Uterus (tissue), 4 donors: ENCODE measurements at places on chromosomes 13 and 19.
A peak's percentile ranks its signal among the peaks of the same experiment; 100 is the strongest.

GRCh38 chr13:26881154-26881553, 120.6 kb upstream of the GPR12 start:
- H3K4me1 ChIP-seq = no peaks in the 10 kb centered on the region
- DNase-seq = no peak
- H3K27ac ChIP-seq = no peak overlapping the region
- no peaks in the 10 kb centered on the region for H3K36me3 ChIP-seq

DNA sequence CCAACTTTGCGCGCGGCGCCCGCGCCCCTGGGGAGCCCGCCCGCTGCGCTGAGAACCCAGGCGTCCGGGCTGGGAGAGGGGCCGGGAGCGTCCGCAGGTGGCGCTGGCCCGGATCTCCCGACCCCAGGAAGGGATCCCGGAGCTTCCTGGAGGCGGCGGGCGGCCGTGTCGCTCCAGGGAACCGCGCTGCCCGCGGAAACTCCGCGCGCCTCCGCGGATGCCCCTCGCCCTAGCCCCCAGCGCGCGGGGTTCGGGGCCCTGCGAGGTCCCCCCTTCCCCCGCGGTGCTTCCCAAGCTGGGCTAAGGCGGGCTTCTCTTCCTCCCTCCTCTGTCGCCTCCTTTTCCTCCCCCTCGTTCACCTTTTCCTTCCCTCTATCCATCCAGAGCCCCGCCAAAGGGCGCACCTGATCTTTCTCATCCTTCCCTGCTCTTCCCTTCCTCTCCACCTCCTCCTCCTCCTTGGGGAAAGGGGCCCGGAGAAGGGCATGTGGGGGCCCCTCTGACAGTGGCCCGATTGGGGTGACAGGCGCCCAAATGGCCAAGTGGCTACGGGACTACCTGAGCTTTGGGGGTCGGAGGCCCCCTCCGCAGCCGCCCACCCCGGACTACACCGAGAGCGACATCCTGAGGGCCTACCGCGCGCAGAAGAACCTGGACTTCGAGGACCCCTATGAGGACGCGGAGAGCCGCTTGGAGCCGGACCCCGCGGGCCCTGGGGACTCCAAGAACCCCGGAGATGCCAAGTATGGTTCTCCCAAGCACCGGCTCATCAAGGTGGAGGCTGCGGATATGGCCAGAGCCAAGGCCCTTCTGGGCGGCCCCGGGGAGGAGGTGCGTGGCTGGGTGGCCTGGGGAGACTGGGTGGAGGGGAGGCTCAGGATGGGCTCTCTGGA, 710 bp downstream of the SHD start:
- peaks cover 33% of the 10 kb centered on the region for H3K27me3 ChIP-seq
- H3K36me3 ChIP-seq = no peaks in the 10 kb centered on the region
- H3K4me3 ChIP-seq = peak overlapping the region; percentile 16
- H3K4me1 ChIP-seq = no peaks in the 10 kb centered on the region
- H3K27ac ChIP-seq = no peak overlapping the region
- DNase-seq = no peak

DNA sequence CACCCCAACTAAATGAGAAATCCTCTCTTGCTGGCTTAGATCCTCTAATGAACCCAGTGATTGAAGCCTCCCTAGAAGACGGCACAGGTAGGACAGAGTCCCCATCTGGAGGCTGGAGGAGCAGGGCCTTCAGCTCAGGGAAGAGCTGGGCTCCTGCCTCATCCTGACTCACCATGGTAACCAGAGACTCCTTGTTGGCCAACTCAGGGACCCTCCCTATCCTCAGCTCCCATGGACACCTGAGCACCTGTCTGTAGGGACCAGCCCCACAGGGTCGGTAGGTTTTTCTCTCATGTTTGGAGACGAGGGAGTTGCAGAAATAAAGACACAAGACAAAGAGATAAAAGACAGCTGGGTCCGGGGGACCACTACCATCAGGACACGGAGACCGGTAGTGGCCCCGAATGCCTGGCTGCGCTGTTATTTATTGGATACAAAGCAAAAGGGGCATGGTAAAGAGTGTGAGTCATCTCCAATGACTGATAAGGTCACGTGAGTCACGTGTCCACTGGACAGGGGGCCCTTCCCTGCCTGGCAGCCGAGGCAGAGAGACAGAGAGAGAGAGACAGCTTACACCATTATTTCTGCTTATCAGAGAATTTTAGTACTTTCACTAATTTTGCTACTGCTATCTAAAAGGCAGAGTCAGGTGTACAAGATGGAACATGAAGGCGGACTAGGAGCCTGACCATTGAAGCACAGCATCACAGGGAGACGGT, 26.6 kb downstream of the SIGLEC7 start:
- H3K27me3 ChIP-seq = no peaks in the 10 kb centered on the region
- no peak overlapping the region for H3K4me3 ChIP-seq
- H3K4me1 ChIP-seq = peaks cover 3% of the 10 kb centered on the region
- DNase-seq = no peak
- H3K27ac ChIP-seq = no peak overlapping the region

DNA sequence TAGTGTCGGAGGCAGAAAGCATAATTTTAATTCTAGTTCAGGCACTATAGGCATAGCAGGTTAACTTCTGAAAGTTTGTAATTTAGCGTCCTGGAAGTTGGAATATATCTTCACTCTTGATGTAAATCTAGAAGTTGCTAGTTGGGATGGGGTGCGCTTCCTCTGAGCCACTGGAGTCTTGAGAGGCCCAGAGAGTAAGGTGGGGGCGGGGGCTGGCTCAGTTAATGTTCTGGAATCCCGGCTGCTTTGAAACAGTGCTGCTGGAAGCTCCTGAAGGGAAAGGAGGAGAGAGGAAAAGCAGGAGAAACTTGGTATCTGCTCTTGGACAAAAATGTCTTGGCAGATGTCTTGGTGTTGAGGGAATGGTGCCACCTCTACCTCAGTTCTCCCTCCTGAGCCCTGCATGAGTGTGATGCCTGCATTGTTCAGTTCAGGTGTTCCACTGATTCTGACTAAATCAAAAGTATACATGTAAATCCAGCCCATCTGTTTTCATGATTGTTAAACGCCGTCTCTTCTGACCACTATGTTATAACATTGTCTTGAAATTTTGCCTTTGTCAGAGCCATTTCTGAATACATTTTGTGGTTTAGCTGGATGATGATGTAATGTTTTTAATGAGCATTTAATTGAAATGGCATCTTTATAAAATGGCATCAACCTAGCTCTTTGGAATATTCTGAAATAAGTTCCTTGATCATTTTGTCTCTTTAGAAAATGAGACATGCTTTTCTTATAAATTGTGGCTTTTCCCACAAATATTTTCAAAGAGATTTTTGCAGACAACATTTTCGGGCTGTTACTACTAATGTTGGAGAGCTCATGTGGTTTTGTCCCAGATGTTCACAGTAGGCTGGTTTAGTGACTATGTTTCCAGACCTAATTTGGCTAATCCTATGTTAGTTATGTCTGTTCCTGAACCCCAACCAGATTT, 202.7 kb downstream of the SHISA2 start:
- H3K4me3 ChIP-seq = no peak overlapping the region
- H3K27ac ChIP-seq = no peak overlapping the region
- no peaks in the 10 kb centered on the region for H3K27me3 ChIP-seq
- no peak for DNase-seq
- H3K4me1 ChIP-seq = no peaks in the 10 kb centered on the region
- H3K36me3 ChIP-seq = no peaks in the 10 kb centered on the region

DNA sequence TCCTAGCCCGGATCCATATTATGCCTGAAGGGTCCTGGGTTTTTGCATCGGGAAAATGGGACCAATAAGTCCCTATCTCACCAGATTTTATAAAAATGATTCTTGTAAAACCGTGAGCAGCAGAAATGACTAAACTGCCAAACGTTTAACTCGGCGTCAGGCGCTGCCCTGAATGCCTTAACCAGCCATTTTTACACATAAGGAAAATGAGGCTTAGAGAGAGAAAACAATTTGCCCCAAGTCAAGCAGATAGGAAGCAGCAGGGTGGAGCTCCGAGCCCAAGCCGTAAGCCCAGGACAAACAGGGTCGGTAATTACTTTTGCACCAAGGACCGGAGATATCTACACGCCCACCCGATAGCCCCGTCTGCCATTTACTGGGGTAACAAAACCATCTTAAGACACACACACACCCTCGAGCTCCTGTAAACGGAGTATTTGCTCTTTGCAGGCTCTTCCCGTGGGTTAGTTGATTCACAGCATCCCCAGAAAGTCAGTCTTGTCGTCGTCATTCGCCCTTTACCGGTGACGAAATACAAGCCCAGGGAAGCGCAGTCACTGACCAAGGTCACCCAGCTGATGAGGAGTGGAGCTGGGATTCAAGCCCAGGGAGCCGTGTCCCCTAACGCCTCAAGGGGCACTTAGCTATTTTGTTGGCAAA, 16.0 kb upstream of the MRI1 start:
- no peak for DNase-seq
- H3K27me3 ChIP-seq = no peaks in the 10 kb centered on the region
- no peaks in the 10 kb centered on the region for H3K4me1 ChIP-seq
- peak overlapping the region; percentile 82 for H3K27ac ChIP-seq

DNA sequence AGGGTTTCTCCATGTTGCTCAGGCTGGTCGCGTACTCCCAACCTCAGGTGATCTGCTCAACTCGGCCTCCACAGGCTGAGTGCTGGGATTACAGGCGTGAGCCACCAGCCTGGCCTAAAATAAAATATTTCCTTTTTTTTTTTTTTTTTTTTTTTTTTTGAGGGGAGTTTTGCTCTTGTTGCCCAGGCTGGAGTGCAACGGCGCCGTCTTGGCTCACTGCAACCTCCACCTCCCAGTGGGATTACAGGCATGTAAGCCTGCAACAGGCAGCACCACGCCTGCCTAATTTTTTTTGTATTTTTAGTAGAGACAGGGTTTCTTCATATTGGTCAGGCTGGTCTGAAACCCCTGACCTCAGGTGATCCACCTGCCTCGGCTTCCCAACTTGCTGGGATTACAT, 4.9 kb downstream of the ZNF506 start:
- H3K4me3 ChIP-seq = no peak overlapping the region
- H3K27me3 ChIP-seq = no peaks in the 10 kb centered on the region
- H3K4me1 ChIP-seq = peaks cover 5% of the 10 kb centered on the region

DNA sequence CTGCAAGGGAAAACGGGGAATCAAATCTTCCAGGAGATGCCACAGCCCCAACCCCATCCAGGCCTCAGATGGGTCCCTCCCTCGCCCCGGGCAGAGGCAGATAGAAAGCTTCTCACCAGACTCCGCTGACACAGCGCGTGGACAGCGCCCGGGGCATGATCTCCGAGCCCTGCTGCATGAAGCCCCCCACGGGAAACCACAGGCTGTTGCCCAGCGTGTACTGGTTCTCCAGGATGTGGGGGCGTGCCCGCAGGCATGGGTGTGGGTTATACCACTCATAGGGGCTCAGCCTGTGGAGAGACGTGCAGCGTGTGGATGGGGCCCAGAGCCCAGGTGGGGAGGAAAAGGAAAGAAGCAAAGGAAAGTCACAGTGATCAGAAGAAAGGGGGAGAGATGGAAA, 27.2 kb upstream of the ATP1A3 start:
- H3K4me1 ChIP-seq = no peaks in the 10 kb centered on the region
- H3K4me3 ChIP-seq = no peak overlapping the region
- no peaks in the 10 kb centered on the region for H3K36me3 ChIP-seq
- no peak for DNase-seq
- no peaks in the 10 kb centered on the region for H3K27me3 ChIP-seq

DNA sequence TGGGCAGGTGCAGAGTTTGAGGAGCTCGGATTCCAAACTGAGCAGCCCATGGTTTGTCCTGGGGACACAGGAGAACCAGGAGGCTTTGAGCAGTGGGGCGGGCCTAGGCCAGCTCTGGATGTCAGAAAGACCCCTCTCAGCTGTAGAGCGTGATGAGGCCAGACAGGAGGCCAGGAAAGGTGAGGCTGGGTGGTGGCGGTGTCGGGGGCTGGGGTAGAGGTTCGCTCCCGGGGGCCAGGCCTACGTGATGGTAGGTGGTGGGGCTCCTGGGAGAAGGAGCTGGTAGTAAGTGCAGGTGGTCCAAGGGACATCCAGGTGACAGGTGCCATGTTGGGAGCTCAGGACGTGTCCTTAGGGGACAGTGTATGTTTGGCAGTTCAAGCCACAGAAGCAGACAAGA, 13.5 kb upstream of the PTOV1 start:
- H3K4me1 ChIP-seq = no peaks in the 10 kb centered on the region
- no peaks in the 10 kb centered on the region for H3K36me3 ChIP-seq
- no peak for DNase-seq
- H3K4me3 ChIP-seq = no peak overlapping the region
- no peaks in the 10 kb centered on the region for H3K27me3 ChIP-seq
- no peak overlapping the region for H3K27ac ChIP-seq

- DNase-seq = no peak
- H3K4me1 ChIP-seq = no peaks in the 10 kb centered on the region
- H3K27me3 ChIP-seq = no peaks in the 10 kb centered on the region
- H3K4me3 ChIP-seq = no peak overlapping the region
Measured at GRCh38 chr13:90201676-90202460, 1145.6 kb upstream of the MIR17HG start.

DNA sequence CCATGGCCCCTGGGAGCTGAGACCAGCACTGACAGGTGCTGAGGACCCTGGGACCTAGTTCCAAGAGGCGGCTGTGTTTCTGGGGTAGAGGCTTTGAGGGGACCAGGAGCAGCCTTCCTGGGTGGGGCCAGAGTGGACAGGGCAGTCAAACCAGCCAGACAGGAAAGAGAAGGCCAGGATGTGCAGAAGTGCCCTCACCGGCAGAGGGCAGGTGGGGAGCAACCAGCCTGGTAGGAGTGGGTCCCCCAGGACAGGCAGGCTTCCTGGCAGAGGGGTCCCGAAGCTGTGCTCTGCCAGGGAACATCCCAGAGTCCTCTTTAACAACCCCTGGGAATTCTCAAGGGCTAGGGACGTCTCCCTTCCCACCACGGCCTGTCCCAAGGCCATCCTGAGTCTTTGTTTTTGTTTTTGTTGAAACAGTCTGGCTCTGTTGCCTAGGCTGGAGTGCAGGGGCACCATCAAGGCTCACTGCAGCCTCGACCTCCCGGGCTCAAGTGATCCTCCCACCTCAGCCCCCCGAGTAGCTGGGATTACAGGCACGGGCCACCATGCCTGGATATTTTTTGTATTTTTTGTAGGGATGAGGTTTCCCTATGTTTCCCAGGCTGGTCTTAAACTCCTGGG, 3.0 kb upstream of the HIPK4 start:
- no peak for DNase-seq
- no peaks in the 10 kb centered on the region for H3K36me3 ChIP-seq
- H3K4me3 ChIP-seq = no peak overlapping the region
- H3K27ac ChIP-seq = no peak overlapping the region
- no peaks in the 10 kb centered on the region for H3K4me1 ChIP-seq

DNA sequence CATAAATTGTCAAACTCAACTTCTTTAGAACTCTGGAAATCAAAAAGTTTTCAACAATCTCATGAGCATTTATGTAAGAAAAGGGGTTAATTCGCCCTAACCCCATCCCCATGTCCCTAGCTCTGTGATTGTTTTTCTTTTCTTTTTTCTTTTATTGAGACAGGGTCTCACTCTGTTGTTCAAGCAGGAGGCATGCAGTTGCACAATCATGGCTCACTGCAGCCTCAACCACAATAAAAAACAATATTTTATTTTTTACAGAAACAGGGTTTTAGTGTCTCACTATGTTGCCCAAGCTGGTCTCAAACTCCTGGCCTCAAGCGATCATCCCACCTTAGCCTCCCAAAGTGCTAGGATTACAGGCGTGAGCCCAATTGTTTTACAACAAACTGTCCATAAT, 16.7 kb downstream of the VWA8 start:
- H3K27me3 ChIP-seq = no peaks in the 10 kb centered on the region
- no peak overlapping the region for H3K4me3 ChIP-seq
- no peak overlapping the region for H3K27ac ChIP-seq
- H3K36me3 ChIP-seq = no peaks in the 10 kb centered on the region
- no peaks in the 10 kb centered on the region for H3K4me1 ChIP-seq

- no peaks in the 10 kb centered on the region for H3K36me3 ChIP-seq
- H3K27ac ChIP-seq = no peak overlapping the region
- DNase-seq = no peak
- H3K4me1 ChIP-seq = no peaks in the 10 kb centered on the region
Measured at GRCh38 chr19:38202504-38202903, 21.5 kb downstream of the DPF1 start.
